Foreskin keratinocyte (primary cell): ENCODE measurements at places on chromosomes 3 and 15. TPM values are rescaled to one million over a fixed set of nuclear protein-coding genes. Genes with fewer than 3 reads are reported as not detected.

Gene ATG7
- 39.2 and 39.8 TPM in 2 replicates for total RNA-seq

Gene PRICKLE2
- total RNA-seq = 6.3 and 8.4 TPM in 2 replicates

Gene RETNLB
- total RNA-seq = not detected in 2 replicates

Gene CLPX
- 39.9 and 43.6 TPM in 2 replicates for total RNA-seq

Gene SNTN
- not detected in 2 replicates for total RNA-seq

Gene CCR9
- not detected in 2 replicates for total RNA-seq

Gene CCRL2
- total RNA-seq = not detected in 2 replicates

Gene PRTG
- total RNA-seq = not detected in 2 replicates

Gene TGM5
- not detected in 2 replicates for total RNA-seq

Gene SKIL
- 23.1 and 30.1 TPM in 2 replicates for total RNA-seq

Gene CLDN16
- 0.04 TPM in 1 of 2 replicates, not detected in the other for total RNA-seq

Gene GABRB3
- 0.60 and 2.1 TPM in 2 replicates for total RNA-seq

Gene MAGI1
- 9.6 and 11.2 TPM in 2 replicates for total RNA-seq

Gene NME9
- total RNA-seq = not detected in 2 replicates
